IPS DF 19.7 (cell line): ENCODE measurements at places on chromosomes 4 and X.

DNA sequence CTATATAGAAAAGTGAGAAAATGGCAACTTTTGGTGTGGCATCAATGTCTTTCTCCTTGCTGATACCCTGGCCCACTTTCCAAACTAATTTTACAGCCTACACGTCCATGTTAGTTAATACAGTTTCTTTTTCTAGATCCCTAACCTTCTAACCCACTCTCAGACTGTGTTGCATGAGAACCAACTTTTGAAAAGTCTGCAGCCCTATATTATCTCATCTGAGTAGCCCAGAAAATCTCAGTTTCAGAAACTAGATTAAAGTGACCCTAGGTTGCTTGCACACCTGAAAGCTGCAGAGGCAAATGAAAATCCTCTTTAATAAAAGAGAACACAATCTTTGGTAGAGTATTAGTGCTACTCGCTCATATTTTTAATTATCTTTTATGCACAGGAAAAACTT, 371.6 kb upstream of the EMCN start:
- no peak for DNase-seq

- DNase-seq: no peak
These were observed 2.7 kb upstream of the MAML3 start for GRCh38 chr4:140156529-140157171.

- DNase-seq: no peak
These were observed 40.6 kb upstream of the DOCK11 start for GRCh38 chrX:118455013-118455412.

DNA sequence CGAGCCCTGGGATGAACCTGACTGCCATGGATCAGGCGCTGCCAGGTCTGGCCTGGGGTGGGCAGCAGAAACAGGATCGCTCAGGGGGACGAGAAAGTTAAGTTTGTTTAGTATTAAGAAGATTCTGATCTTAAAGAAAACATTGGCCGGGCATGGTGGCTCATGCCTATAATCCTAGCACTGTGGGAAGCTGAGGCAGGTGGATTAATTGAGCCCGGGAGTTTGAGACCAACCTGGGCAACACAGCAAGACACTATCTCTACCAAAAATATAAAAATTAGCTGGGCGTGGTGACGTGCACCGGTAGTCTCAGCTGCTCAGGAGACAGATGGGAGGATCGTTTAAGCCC, 696 bp upstream of the FLNA start:
- DNase-seq: no peak

DNA sequence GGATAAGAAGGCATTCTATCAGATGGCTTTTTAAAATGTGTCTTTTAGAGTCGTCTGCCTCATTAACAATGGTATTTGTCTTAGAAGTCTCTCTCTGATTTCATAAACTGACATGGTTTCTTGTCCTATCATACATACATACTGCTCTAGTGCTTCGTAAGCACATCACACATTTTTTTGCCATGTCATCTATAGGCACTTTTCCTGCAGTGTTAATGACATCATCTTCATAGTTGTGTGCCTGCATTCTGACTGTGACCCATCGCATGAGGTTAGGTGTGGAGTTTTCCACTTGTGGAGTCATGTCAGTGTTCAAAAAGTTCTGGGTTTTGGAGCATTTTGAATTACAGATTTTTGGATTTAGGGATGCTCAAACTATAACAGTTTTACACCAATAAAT, 361.6 kb upstream of the SPOCK3 start:
- no peak for DNase-seq

GRCh38 chr4:30875658-30876269, 155.6 kb downstream of the PCDH7 start:
- no peak for DNase-seq

GRCh38 chr4:128335541-128335940, 47.9 kb upstream of the PGRMC2 start:
- DNase-seq: no peak

DNA sequence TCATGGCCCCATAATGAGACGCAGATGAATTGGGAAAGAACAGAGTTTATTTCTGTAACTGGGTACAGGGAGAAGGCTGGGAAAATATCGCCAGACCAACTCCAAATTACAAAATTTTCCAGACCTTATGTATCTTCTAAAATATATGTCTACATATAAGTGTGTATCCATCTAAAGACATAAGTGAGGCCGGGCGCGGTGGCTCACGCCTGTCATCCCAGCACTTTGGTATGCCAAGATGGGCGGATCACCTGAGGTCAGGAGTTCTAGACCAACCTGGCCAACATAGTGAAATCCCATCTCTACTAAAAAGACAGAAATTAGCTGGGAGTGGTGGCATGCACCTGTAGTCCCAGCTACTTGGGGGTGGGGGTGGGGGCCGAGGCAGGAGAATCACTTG, 11.7 kb upstream of the DHRSX start:
- no peak for DNase-seq

GRCh38 chrX:111445485-111445884, 33.5 kb upstream of the DCX start:
- no peak for DNase-seq

DNA sequence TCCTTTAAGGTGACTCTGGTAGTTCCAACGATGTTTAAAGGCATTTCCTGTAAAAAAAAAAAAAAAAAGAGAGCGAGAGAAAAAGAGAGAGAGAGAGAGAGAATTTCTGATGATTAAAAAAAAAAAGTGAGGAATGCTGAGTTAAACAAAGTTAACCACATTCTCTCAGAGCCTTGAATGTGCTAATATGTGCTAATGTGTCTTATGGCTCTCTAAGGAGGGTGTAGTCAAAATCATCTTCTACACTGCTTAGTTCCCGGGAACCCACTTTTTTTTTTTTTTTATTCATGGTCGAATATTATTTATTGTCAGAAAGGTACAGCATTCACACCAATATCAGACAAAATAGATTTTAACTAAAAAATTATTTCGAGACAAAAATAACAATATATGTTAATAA, 111.7 kb downstream of the SNCA start:
- no peak for DNase-seq

GRCh38 chrX:19629541-19629940, 114.2 kb upstream of the MAP3K15 start:
- DNase-seq: no peak

DNA sequence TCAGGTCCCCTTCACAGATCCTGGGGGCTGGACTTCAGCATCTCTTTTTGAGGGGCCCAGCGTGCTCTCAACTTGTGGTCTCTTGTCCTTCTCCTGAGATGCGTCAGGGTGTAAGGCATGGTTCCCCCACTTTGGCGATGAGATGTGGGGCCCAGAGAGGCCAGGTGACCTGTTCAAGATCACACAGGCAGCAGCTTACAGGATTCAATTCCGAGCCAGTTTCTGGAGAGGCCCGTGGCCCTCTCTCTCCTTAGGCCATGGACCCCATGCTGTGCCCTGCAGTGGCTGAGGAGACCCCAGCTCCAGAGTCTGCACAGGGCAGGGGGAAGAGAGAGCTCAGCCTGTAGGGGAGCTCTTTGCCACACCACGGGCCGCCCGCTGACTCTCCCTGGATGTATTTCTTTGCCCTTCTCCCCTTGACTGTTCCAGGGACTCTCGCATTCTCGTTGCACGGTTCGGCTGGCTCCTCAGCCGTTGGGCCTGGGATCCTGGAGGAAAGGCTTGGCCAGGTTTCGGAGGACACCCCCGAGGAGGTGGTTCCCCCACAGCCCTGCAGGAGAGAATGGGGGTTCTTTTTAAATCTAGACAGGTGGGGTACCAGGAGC, 18.6 kb downstream of the NSG1 start:
- DNase-seq: no peak

DNA sequence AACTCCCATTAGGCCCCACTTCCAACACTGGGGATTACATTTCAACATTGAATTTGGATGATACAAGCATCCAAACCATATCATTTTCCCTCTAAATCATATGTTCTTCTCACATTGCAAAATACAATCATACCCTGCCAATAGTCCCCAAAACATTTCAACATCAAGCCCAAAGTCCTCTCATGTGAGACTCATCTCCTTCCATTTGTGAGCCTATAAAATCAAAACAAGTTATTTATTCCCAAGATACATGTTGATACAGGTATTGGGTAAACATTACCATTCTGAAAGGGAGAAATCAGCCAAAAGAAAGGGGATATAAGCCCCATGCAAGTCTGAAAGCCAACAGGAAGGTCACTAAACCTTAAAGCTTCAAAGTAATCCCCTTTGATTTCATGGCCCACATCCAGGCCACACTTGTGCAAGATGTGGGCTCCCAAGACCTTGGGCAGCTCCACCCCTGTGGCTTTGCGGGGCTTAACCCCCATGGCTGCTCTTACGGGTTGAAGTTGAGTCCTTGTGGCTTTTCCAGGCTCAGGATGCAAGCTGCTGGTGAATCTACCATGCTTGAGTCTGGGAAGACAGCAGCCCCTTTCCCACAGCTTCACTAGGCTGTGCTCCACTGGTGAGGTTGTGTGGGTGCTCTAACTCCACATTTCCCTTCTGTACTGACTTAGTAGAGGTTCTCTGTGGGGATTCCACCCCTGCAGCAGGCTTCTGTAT, 40.6 kb upstream of the SERTM2 start:
- DNase-seq: no peak

DNA sequence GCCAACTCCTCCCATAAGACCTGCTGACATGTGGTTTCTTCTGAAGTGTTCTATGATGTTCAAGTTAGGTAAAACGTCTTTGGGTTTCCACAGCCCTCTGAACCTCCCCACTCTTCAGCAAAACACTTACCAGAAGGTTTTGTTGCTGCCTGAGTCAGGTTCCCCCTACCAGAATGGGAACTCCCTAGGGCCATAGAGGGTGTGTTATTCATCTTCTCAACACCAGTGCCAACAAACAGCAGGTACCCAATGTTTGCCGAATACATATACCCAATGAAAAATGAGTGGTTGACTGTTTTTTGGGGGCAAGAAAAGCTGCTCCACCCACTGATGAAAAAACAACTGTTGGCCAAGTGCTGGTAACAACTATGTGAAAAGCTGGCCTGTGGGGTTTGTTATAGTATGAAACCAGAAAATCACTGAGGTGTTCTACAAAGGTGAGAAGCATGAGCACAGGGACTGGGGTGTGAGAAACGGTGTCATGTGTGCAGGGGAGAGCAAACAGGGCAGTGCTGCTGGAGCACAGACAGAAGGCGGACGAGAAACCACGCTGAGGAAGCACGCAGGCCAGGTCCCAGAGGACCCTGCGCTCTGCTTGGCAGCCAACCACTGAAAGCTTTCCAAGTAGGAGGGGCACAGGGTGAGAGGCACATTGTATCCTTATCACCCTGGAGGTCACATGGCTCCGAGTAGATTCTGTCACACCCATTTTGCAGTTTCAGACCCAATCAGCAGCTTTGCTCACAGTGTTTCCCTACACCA, 28.8 kb downstream of the ATP8A1 start:
- DNase-seq: no peak

GRCh38 chrX:148185631-148186030, 204.5 kb downstream of the FMR1NB start:
- DNase-seq: no peak
